Endothelial cell (in vitro differentiated cells): ENCODE measurements at places on chromosomes 6 and 20.

GRCh38 chr20:43459022-43459942, 1.6 kb downstream of the SRSF6 start:
- no peak for DNase-seq

DNA sequence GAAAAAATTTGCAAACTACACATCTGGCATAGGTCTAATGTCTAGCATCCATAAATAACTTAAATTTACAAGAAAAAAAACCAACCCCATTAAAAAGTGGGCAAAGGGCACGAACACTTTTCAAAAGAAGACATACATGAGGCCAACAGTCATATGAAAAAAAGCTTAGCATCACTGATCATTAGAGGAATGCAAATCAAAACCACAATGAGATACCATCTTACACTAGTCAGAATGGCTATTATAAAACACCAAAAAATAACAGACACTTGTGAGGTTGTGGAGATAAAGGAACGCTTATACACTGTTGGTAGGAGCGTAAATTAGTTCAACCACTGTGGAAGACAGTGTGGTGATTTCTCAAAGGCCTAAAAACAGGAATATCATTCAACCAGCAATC, 33.7 kb upstream of the EPB41L2 start:
- no peak for DNase-seq

GRCh38 chr20:47872341-47872740, 87.1 kb upstream of the SULF2 start:
- no peak for DNase-seq

DNA sequence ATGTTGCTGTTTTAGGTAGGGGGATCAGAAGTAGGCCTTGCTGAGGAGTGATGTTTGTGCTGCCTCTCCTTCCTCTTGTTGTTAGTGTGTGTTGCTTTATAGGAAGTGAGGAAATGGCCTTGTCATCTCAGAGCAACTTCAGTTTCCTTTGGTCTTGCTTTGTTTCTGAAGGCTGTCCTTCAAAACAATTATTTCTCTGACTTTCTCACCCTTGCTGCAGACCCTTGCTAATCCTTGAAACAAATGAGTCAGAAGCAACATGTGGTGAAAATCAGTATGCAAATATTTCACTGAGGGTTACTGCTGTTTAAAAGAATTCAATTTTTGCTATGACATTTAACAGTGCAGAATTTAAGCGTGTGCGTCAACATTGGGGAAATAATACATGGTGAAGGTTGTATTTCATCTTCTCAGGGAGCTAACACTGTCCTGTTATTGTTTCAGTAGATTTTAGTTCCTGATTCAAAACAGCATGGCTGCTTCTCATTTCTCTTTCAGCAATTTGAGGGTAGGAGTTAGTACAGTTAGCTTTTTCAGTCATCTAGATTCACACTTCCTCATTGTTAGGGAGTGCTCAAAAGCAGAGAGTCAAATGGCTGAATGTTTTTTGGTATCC, 13.8 kb downstream of the RNF144B start:
- DNase-seq = no peak

- no peak for DNase-seq
Observed at GRCh38 chr20:358891-359555, 12.1 kb downstream of the NRSN2 start.

GRCh38 chr6:41821266-41821665, 33.8 kb downstream of the TOMM6 start:
- DNase-seq = no peak
